ENCODE measurements at places on chromosomes 16 and 17.
A peak's percentile ranks its signal among the peaks of the same experiment; 100 is the strongest.

DNA sequence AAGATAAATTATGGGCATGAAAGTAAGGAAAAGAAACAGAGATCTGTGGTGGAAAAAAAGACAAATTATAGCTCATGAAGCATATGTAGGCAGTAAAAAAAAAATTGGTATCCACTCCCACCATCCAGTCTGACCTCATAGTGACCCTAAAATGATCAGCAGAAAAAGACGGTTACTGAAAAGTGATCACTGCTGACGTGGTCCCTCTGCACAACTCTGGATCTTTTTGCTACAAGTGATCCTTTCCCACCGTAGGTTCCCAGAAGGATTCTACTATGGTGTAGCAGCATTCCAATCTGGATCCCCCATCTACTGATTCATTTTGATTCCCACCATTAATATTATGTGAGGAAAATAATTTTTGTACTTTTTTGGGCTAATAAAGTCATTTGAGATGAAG is 10.9 kb upstream of the CHST6 start:
- no peak for DNase-seq

DNA sequence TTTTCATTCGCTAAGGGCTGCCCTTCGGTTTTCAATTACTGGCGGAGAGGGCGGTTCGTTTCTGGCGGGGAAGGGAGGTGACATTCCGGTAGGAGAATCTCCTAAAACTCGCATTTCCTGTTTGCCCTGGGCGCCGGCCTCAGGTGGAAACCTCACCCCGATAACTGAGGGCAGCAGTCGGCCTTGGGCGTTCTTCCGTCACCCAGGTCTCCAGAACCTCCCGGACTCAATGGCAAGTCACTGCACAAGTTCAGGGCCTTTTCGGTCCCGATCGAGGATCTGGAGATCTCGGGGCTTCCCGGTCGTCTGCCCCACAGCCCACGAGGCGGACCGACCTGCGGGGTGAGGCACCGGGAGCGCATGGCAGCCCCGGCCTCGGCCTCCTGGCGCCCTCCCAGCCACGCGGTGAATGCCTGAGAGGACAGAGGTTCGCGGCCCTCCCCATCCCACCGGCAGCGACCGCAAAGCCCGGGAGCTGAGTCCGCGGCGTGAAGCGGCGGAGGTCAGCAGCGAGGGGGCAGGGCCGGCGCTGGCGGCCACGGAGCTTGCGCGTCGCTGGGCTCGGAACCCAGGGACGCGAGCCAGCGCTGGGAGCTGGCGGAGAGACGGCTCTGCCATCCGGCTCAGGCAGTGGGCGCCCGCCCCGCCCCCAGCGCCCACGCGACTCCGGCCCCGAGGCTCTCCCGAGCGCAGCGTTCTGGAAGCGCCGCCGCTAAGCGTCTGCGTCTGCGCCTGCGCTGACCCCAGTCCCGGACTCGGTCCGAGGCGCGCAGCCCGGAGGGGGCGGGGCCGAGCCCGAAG is 58.4 kb downstream of the SRL start:
- DNase-seq: peak; percentile 87

- DNase-seq: peak; percentile 69
Observed at GRCh38 chr17:68511254-68511670, 968 bp upstream of the PRKAR1A start.

GRCh38 chr17:69523244-69523861 is 108.9 kb downstream of the MAP2K6 start:
- DNase-seq: peak; percentile 73

GRCh38 chr17:81899514-81900166 is 2.4 kb upstream of the NPB start:
- no peak for DNase-seq

DNA sequence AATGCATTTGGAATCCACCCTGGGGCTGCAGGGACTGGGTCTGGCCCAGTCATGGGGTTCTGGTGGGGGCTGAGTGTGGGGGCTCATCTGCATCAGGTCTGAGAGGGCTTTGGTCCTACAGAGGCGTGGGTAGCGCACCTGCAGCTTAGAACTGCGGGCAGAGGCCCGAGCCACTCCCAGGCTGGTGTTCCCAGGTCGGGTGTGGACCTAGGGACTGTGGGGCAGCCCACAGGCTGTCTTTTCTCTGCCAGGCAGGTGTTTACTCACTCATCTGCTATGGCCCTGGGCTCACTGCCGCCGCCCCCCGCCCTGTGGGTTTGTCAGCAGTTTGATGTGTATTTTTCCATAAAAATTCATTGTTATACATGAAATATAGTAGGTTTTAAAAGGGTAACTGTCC is 27.0 kb upstream of the DOC2B start:
- DNase-seq: no peak

GRCh38 chr17:7858522-7858810 is 663 bp downstream of the CYB5D1 start:
- DNase-seq: no peak

- no peak for DNase-seq
Observed at GRCh38 chr17:41178843-41179616, 1.0 kb upstream of the KRTAP4-2 start.

- DNase-seq: no peak
Observed at GRCh38 chr16:64829678-64830077, 292.2 kb downstream of the CDH11 start.

- DNase-seq: no peak
Observed at GRCh38 chr16:83940119-83940518, 12.9 kb upstream of the OSGIN1 start.

DNA sequence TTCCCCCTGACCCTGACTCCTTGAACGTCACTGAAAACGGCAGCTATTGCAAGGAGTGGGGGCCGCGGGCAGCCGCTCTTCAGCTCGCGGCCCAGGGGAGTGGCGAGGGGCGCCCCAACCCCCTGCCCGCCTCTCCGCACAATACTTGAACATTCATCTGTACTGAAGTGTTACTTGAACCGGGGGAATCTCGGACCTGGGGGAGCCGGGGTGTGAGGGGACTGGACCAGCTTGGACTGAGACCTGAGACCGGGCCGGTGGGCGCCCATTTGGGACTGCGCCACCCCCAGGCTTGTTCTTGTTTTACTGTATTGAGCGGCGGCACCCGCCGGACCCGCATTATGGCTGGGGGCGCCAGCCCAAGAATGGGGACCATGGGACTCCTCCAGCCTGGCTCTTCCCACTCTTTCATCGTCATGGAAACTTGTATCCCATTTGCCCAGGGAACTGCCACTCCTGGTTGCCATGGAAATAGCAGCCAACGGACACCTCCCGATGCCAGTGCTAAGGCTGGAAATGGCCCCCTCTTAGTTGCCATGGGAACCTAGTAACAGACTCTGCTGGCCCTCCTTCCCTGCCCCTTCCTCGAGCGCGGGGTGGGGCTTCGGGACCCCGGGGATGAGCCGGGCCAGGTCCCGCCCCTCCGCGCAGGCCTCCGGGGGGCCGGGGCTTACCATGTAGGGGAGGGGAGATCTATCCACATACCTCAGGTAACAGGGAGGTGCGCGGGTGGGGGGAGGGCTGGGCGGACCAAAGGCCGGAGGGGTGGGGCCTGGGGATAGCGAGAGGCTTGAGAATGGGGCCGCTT is 805 bp upstream of the ORAI3 start:
- peak; percentile 99 for DNase-seq

DNA sequence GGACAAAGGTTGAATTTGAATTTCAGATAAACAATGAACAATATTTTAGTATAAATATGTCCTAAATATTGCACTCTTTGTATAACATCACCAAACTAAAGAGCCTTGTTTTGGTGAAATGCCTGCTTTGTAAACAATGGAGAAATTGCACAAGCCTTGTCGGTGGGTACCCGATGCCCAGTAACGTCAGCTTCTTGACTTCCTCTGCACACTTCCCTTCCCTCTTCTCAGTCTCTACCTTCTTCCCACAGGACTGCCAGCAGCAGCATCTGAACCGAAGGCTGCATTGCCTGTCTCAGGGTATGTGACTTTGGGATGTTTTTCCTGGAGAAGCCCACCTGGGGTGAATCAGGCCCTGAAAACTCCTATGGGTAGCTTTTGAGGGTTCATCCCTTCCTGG is 113.9 kb downstream of the UTP18 start:
- no peak for DNase-seq

- DNase-seq: no peak
Observed at GRCh38 chr17:66383333-66383732, 80.9 kb downstream of the PRKCA start.

- DNase-seq: no peak
Observed at GRCh38 chr16:74625500-74626350, 18.8 kb upstream of the GLG1 start.

- no peak for DNase-seq
Observed at GRCh38 chr17:77872714-77873499, 85.6 kb upstream of the TNRC6C start.

DNA sequence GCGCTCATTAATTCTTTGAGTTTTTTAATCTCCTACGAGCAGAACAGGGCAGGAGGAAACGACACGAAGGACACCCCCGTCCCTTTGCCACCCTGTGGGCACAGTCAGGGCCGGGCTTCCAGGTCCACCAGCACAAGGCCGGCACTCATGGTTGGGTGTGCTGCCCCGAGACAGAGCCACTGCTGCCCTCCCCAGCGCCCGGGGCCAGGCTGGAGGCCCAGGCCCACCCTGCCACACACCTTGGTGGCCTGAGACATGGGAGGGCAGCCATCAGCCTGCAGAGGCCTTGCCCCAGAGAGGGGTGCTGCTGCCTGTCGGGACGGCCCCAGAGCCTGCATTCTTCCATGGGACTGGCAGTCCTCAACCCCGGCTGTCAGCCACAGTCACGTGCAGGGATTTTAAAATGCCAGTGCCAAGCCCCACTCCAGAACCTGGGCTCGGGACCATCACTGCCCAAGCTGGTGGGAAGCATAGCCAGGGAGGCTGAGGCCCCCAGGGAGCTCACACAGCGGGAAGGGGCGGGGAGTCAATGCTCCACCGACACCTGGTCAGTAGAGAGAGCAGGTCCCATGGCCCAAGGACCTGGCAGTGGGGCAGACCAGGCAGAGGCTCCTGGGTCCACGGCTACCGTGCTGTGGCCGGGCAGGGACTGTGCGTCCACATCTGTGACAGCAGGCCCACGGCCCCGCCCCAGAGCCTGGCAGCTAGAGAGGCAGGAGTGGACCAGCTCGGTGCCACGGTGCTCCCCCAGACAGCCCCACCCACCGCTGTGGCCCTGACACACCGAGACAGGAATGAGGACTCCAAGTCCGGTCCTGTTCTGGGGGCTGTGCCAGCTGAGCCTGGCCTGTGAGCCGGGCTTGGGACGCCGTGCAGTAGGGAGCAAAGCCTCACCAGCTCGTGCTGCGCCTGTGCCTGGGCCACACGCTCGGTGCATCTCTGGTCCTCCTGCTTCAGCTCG is 27.5 kb downstream of the CEP131 start:
- DNase-seq: no peak

- no peak for DNase-seq
Observed at GRCh38 chr16:57502048-57502775, 15.9 kb upstream of the DOK4 start.

DNA sequence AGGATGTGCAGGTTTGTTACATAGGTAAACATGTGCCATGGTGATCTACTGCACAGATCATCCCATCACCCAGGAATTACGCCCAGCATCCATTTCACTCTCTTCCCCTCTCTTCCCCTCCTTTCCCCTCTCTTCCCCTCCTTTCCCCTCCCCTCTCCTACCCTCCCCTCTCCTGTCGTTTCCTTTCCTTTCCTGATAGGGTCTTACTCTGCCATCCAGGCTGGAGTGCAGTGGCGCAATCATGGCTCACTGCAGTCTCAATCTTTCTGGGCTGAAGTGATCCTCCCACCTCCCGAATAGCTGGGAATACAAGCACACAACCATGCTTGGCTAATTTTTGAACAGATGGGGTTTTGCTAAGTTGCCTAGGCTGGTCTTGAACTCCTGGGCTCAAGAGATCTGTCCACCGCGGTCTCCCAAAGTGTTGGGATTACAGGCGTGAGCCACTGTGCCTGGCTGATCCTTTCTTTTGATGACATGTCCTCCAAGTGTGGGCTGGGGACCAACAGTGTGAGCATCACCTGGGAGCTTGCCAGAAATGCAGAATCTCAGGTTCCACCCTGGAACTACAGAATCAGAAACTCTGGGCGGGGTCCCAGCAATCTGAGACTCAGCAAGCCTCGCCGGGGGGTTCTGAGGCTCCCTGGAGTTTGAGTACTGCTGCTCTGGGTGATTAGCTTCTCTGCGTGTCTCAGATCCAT is 10.8 kb downstream of the ATP2C2 start:
- DNase-seq: no peak

DNA sequence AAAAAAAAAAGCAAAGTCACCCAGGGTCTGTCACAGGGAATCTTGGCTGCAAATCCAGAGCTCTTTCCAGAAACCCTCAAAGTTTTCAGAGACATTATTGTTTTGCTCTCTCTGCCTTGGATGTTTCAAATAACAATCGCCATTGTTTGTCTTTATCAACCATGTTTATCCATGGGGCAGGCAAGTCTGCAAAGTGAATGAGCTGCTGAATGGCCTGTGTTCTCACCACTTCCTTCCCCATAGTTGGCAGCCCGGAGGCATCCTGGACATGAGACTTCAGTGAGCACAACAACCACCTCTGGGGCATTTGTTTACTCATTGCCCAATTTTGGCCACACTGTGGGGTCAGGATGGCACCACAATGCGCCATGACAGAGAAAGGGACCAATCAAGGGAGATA is 53.1 kb upstream of the USP7 start:
- DNase-seq: no peak

GRCh38 chr17:82838386-82839063 is 1.3 kb downstream of the ZNF750 start:
- no peak for DNase-seq

- no peak for DNase-seq
Observed at GRCh38 chr17:49746791-49747490, 17.0 kb downstream of the FAM117A start.

- DNase-seq: peak; percentile 48
Observed at GRCh38 chr17:50533720-50534148, 1.2 kb downstream of the EPN3 start.

DNA sequence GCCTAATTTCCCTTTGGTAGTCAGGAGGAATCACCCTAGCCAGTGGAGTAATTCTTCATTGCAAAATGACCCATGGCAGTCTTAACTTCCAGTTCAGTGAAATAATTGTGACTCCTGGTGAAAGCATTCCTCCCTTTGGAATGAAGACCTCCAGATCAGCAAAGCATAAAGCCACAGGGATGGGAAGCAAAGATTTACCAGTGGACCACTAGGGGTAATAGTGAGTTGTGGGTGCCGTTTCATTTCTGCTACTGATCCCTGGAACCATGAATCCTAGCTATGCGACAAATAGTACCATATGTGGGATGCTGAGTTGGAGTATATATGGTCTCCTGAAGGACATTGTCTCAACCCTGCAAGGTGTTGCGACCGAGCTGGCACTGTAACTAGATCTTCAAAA is 13.7 kb downstream of the DYNLL2 start:
- DNase-seq: no peak

DNA sequence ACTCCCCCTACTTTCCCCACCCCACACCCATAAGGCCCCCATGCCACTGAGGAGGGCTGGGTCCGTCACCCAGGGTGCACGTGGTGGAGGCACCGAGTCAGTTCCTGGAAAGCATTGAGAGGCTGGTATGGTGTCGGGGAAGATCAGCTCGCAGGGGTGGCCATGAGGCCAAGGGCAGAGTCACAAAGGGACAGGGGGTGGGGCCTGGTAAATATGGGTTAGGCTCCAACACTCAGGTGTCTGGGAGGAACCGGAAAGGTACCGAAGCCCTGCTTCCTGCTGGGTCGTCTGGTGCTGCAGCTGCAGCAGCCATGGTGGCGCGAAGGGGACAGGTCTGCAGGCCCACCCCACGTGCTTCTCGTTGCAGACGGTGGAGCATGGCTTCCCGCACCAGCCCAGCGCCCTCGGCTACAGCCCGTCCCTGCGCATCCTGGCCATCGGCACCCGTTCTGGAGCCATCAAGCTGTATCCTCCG is 30.2 kb downstream of the LLGL2 start:
- DNase-seq: no peak
